ENCODE measurements at places on chromosomes 1 and 21.

GRCh38 chr1:173258479-173259264 lies 51.5 kb upstream of the TNFSF4 start:
- no peak for DNase-seq

GRCh38 chr1:191255354-191256054 lies 777.8 kb upstream of the BRINP3 start:
- DNase-seq = no peak

GRCh38 chr1:70048336-70049094 lies 156.9 kb downstream of the LRRC40 start:
- DNase-seq = no peak

GRCh38 chr21:28508126-28508525 lies 484.6 kb downstream of the LTN1 start:
- no peak for DNase-seq

DNA sequence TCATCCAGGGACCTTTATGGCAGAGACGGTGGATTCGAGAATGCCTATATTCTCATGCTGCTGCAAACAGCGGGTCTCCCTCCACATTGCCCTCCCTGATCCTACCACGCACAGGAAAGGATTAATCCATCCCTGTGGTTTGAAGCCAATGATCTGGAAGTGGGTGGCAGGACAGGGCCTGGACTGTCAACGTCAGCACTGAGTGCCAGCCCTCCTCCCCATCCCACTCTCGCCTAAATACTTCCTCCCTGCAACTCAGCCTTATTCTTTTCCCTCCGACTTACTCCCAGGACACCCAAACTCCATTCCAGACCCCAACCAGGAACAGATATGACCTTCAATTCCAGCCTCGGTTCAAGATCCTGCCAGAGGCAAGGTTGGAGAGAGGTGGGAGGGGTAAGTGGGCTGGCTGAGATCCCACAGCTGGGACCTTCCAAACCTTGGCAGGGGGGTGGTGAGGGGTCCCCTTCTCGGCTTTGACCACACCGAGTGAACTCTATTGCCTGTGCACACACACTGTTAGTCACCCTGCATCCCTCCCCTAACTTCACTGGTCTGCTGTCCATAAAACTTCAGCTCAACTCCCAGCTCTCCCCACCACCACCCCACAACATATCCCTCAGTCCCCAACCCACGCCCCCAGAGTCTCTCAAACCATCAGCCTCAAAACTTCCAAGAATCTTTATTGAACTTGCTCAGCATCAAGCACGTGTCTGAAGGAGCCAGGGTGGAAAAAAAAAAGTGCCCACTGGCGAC lies 2.4 kb upstream of the S100A5 start:
- no peak for DNase-seq

Measured in GM12864 (cell line).